ENCODE measurements at places on chromosomes 12 and 14. TPM values are rescaled to one million over a fixed set of nuclear protein-coding genes. Genes with fewer than 3 reads are reported as not detected.

GRCh38 chr14:32121948-32122347, 44.8 kb downstream of the ARHGAP5 start:
- DNase-seq: no peak

- DNase-seq: no peak
Measured at GRCh38 chr14:24255931-24256711, 6.9 kb downstream of the TGM1 start.

GRCh38 chr14:91252871-91253794, 8.6 kb upstream of the GPR68 start:
- DNase-seq: peak; percentile 31

DNA sequence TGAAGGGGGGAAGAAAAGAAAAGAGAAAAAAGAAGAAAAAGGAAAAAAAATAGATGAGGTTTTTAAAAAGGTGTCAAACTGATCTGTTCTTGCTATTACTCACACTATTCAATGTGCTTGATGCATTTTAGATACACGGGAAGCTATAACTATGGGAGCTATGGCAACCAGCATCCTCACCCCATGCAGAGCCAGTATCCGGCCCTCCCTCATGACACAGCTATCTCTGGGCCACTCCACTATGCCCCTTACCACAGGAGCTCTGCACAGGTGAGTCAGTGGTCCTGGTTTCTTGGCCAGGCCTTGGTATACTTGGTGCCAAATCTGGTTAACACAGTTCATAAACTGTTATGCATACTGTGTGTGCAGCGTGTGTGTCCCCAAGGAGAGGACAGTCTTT, 24.0 kb upstream of the RIC8B start:
- no peak for DNase-seq

HSPA2 gene
- 0.30 TPM for polyA plus RNA-seq

DNA sequence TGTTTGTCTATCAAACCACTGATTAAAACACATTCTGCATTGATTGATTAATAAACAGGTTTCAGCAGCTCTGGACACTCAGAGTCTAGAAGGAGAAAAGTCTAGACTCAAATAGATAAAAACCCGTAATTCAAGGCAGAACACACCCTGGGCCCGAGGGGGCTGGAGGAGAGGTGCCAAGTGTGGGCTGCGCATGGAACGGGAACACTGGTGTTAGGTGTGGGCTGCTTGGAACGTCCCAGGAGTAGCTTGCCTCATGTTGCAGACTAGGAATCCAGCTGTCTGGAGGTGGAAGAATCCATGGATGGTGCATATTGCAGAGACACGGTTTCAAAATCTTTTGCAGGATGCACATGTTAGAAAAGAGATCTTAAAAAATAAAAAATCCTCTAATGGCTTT, 223.0 kb downstream of the APAF1 start:
- DNase-seq: no peak

ENDOU gene
- polyA plus RNA-seq: not detected
